ENCODE measurements at places on chromosomes 7 and 10.

GRCh38 chr7:41437257-41438196, 265.4 kb downstream of the INHBA start:
- no peak for DNase-seq

DNA sequence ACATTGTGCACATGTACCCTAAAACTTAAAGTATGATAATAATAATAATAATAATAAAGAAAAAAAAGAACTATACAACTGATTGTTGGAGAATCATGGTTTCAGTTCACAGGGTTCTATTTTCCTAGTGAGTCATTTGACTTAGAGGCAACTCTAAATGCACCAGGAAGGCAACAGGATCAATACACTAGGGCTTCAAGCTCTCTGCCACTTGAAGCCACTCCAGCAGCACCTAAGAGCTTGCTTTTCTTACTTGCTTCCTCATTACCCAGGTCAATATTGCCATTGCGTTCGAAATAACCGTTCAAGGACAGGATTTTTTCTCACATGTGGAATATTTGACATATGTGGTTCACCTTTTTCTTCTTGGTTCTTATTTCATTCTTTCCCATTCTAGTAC, 189.7 kb downstream of the GRM3 start:
- DNase-seq = no peak

DNA sequence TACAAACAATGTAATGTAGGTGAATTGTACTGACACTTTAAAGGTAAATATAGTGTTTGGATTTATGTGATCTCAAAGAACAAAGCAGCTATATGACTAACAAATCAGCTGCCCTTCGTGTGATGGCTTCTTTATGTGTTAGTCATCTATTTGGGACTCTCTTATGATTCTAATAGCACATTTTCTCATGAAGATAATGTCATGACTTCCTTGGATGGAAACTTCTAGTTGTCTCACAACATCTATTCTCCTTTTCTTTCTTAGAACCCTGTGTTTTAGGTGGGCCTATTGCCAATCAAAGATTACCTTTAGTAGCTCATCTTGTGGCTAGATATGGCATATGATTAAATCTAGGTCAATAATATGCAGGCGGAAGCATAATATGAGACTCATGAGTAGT, 45.0 kb downstream of the TMEM106B start:
- DNase-seq = no peak

GRCh38 chr10:1063232-1063865, 7.2 kb downstream of the WDR37 start:
- DNase-seq = no peak

GRCh38 chr10:5500910-5501309, 1.5 kb upstream of the CALML5 start:
- no peak for DNase-seq

- DNase-seq = no peak
These were observed 258.4 kb downstream of the SEMA3A start for GRCh38 chr7:83936056-83936708.

- DNase-seq = no peak
These were observed 48.8 kb downstream of the CPXM2 start for GRCh38 chr10:123842692-123843385.

DNA sequence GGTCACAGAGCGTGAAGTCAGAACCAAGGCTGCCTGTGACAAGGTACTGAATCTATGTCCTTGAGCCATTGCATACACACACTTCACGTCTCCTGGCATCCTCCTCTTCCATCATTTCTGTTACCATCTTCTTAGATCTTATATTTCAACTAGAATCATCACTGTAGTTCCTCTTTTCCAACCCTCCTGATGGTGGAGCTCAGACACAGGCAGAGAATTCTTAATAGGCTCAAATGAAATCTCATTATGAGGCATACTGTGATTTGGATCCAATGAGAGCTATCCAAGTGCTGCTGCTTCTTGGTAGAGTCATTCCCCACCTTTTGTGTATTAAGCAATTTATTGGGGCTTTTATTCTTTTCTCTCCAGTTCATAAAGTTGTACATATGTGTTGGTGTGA, 113.2 kb downstream of the CALCR start:
- no peak for DNase-seq

GRCh38 chr7:5396542-5396941, 27.1 kb downstream of the TNRC18 start:
- DNase-seq = no peak

DNA sequence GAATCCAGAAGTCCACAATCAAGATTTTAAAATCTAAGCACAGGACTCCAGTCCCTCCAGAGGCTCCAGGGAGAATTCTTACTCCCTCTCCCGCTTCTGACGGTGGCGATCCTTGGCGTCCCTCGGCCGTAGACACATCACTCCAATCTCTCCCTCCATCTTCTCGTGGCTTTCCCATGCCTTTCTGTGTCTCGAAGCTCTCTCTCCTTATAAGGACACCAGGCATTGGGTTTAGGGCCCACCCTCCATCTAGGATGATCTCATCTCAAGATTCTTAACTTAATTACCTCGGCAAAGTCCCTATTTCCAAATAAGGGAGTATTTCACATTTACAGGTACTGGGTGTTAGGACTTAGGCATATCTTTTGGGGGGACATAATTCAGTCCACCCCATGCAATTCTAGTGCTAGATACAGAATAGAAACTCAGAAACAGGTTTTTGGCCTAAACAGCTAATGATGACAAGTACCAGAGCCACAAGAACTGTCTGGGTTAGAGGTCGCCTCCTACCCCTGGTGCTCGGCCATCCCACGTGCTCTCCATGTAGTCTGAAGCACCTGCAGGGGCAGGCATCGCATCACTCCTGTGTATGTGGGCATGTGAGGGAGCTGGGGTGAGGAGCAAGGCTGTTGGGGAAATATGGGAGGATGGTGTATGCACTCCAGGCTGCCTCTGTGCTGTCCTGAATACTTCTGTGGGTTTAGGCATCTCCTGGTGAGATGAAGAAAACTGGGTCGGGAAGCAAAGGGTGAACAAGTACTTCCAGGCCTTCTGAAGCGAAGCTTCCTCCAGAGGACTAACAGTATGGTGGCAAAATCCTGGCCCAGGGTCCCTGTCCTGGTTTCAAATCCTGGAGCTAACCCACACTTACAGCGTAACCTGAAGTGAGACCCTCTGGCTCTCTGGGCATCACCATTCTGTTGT, 298.3 kb upstream of the ZMIZ1 start:
- DNase-seq = peak; percentile 14

DNA sequence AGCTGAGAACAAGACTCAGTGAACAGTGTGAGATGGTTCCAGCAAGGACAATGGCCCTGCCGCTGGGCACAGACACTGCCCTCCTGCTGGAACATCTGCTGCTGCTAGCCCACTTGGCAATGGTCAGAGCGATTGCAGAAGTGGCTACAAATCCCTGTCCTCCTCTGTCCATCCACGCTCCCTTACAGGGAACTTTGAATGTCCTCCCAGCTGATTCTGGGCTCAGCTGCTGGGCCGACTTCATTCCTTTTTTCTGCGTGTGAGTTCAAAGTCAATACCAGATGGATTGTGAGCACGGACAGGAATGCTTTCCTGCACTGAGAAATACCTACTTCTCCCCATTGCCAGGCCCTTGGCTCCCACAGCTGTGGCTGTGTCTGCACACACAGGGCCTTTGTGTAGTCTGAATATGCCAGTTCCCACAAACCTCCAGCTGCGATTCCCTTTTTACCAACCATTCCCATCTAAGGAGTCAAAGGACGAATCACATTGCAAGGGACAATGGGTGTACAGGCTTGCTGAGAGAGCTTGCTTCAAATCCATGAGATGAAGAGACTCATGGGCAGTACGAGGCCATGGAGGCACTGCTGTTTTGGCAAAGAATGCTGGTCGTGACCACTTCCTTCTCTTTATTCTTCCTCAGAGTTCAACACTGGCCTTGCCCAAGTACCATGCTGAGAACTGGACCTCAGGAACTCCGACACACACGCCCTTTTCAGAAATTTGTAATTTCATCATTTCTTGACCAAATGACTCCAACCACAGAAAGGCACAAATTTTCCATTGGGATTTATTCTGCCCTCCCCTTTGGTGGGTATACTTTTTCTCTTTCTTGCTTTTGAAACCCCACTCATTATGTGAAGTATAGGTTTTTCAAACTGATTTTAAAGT, 44.2 kb downstream of the BPGM start:
- no peak for DNase-seq

- no peak for DNase-seq
These were observed 4.9 kb downstream of the GCK start for GRCh38 chr7:44184206-44184872.

GRCh38 chr10:60310740-60311139, 78.9 kb downstream of the ANK3 start:
- DNase-seq = no peak

DNA sequence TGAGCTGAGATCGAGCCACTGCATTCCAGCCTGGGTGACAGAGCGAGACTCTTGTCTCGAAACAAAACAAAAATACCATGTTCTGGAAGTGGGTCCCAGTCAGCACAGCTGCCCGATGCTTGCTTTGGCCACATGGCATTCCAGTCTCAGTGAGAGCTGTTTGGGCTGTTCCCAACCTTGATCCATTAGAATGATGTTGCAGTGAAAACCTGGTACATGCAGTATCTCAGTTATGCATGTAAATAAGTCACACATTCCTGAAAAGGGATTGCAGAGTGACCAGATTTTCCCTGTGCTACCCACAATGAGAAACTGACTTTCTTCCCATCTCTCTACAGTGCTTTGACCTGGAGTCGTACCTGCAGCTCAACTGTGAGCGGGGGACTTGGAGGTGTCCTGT, 15.4 kb downstream of the ZMIZ2 start:
- no peak for DNase-seq

GRCh38 chr10:21517134-21518031, 8.1 kb downstream of the SKIDA1 start:
- DNase-seq = no peak

DNA sequence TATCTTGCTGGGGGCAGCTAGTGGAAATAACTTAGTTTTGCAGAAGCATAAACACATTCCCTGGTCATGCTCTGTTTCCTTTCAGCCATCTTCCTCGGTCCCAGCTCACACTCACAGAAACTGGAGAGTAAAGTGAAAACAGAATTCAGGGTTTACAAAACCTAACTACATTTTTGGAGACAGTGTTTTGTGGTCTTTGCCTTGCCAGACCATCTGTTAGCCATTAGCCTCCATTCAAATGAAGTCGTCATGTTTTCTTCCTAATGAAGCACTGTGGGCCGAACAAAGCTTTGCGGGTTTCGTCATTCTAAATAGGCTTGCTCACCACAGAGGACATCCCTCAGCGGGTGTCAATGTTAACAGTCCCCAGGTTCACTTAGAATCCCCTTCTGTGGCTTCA, 214.6 kb upstream of the TMEM72 start:
- DNase-seq = no peak

- no peak for DNase-seq
These were observed 316.7 kb downstream of the NRG3 start for GRCh38 chr10:82191653-82192052.

GRCh38 chr7:134545380-134545779, 3.5 kb upstream of the AKR1B15 start:
- no peak for DNase-seq

DNA sequence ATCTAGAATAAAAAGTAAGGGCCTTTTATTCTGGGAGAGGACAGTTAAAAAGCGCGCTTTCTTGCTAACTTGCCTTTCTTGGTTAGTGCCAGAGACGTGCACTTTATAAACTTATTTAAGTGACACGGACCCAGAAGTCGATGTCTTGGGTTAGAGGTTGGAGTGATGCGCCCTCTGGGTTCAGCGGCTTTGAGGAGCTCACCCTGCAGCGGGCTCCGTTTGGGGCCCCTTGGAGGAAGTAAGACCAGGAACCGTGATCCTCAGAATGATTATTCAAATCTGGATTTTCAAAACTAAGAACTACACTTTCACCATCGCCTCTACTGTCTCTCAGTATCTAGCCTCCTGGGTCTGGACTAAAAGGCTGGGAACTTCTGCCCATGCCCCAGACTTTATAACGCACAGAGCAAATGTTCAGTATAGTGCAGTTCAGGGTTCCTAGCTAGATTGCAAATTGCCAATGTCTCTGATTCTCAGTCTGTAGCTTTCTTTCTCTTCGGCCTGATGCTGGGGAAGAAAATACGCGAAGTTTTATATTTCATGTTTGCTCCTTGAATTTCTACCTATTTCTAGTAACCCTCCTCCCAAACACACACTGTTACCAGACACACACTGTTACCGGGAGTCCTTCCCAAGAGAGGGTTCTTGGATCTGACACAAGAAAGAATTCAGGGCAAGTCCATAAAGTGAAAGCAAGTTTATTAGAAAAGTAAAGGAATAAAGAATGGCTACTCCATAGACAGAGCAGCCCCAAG, 18.6 kb upstream of the SMO start:
- no peak for DNase-seq

- DNase-seq = no peak
These were observed 11.0 kb downstream of the GHRHR start for GRCh38 chr7:30974605-30975255.

GRCh38 chr7:4091767-4092166, 590.3 kb upstream of the FOXK1 start:
- DNase-seq = no peak

- DNase-seq = no peak
These were observed 144.4 kb downstream of the BUB3 start for GRCh38 chr10:123298583-123298982.

DNA sequence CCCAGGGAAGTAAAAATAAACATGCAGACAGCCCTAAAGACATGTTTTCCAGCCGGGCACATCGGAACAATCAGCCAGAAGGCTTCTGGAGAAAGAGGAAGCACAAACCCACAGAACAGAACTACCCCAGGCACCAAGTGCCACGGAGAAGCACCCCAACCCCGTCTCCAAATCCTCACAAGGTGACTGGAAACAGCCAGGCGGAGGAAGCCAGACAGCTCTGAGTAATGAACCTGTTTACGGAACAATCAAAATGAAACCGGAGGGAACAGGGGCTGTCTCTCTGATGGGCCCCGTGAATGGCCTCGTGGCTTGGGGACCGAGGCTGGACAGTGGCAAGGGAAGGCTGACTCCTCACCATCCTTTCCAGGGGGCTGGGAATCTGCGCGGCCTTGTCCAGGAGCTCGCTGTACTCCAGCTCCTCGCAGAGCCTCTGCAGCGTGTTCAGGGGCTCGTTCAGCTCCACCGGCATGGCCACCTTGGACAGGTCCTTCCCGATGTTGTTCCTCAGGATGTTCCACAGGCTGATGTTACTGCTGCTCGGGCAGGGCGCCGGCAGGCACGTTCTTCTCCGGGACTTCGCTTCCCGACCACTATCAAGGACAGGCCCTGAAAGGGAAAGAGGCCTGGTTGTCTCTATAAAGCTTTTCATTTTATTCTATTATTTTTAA, 77.0 kb upstream of the GSDME start:
- DNase-seq = no peak

GRCh38 chr10:59595593-59595992, 114.1 kb downstream of the SLC16A9 start:
- no peak for DNase-seq

DNA sequence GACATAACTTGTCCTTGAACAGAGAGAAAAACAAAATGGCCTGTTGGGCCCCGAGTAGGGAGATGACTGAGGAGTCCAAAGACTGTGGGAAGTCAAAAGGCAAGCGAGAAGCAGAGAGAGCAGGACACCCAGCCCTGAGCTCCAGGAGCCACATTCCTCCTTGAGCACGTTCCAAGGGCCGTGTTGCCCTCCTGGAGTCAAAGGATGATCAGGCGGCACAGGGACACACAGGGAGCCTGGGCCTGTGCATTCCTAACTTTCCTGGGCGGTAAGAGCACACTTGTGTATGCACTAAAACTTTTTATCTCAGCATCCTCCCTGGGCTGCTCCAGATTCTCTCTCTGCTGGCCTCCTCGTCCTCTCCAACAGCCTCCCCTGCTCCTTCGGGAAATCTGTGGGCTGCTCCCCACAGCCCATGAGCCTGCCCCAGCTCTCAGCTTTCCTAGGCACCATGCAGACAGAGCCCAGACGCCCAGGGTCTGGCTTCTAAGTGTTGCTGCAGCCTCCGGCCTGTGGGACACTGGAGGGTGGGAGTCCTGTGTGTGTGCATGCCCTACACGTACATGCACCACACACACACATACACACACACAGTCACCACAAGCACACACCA, 281.8 kb downstream of the POU6F2 start:
- no peak for DNase-seq

Measured in left lung (tissue), 14 donors.